Hepatocyte (in vitro differentiated cells): ENCODE measurements at places on chromosomes 7 and 10. TPM values are rescaled to one million over a fixed set of nuclear protein-coding genes. Genes with fewer than 3 reads are reported as not detected.

AP1S1 gene
- 85.8 and 118 TPM in 2 replicates for total RNA-seq

- no peak for DNase-seq
These were observed 30.9 kb upstream of the KMT2E start for GRCh38 chr7:104983076-104983577.

GRCh38 chr7:28761505-28761904 lies 196.6 kb downstream of the TRIL start:
- DNase-seq = no peak

FAM25G gene
- total RNA-seq = not detected in 2 replicates

GRCh38 chr7:92295391-92295790 lies 49.6 kb downstream of the ANKIB1 start:
- no peak for DNase-seq

TFPI2 gene
- 41.5 and 66.2 TPM in 2 replicates for total RNA-seq

DNA sequence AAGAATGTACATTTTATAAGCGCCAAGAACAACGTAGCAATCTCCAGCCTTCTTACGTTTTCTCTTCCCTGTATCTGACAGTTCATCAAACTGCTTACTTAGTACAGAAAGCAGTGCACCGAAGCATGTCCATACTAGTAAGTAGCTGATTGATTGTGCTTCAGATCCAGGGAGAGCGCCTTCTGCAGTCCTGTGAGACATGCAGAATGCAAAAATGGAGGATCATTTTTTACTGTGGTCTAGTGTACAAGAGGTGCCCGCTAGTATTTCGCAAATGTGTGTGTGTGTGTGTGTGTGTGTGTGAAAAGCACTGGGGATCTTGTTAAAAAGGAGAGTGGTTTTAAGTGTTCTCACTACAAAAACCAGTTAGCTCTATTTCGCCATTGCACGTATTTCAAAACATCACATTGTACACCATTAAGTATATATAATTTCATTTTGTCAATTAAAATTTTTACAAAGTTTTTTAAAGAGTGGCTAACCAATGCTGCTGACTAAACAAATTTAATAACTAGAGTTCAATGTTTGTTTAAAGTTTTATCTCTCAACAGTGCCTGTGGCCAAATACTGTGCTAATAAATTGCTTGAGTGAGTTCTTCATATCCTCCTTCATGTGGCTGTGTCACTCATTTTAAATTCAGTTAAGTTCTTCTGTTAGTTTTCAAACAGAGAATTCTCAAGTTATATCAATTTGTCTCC lies 99.6 kb downstream of the ZMYND11 start:
- no peak for DNase-seq

DNA sequence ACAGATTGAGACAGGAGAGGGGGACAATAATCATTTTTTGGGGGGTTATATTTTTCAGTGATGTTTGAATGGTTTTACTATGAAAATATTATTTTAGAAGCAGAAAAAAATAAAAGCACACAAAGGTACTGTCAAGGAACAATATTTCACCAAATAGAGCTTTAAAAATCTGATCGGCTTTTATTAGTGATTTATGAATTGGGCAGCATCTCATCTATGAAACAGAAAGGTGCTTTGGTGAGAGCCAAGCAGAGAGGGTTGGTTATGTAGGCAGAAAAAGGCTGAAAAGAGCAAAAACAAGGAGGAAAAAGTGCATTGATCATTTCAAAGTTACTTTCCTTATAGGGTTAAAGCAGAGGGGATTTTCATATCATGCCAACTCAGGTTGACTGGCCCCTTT lies 26.4 kb upstream of the CPA2 start:
- no peak for DNase-seq

ACTR3C gene
- total RNA-seq = 17.7 and 18.6 TPM in 2 replicates

LLCFC1 gene
- not detected in 2 replicates for total RNA-seq

DNA sequence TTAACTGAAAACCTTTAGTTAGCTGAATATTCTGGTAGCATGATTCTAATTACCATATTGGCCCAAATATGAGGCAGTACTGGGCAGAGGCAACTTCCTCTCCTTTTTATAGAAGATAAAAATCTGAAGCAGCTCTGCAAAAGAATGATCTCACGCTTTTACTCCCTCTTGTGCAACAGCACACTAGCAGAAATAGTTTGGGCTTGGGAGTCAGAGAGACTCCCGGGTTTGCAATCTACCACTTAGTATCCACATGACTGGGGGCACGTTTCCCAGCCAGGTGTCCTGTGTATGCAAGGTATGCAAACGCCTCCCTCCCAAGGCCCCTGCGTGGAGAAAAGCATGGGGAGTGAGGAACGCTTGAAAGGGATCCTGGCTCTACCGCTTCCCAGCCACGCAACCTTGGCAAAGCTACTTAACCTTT lies 47.2 kb upstream of the RHEB start:
- peak; percentile 26 for DNase-seq

CTAGE8 gene
- 2.5 and 5.2 TPM in 2 replicates for total RNA-seq

GHRHR gene
- 12.2 TPM in 1 of 2 replicates, not detected in the other for total RNA-seq
